ENCODE measurements at places on chromosomes 1 and 21. TPM values are rescaled to one million over a fixed set of nuclear protein-coding genes. Genes with fewer than 3 reads are reported as not detected.

GPR161 gene
- 1.6 TPM for total RNA-seq

GBP4 gene
- total RNA-seq, result 0.11 TPM

LRRC3 gene
- 0.04 TPM for total RNA-seq

LCE3A gene
- total RNA-seq, result not detected

FABP3 gene
- not detected for total RNA-seq

PIAS3 gene
- 17.7 TPM for total RNA-seq

KLF17 gene
- total RNA-seq, result not detected

HFM1 gene
- 3.3 TPM for total RNA-seq

USH2A gene
- not detected for total RNA-seq

NUDT4B gene
- total RNA-seq, result 2.8 TPM

IGSF21 gene
- not detected for total RNA-seq

TRAPPC10 gene
- 33.8 TPM for total RNA-seq

TATDN3 gene
- 28.2 TPM for total RNA-seq

ESPN gene
- total RNA-seq, result 1.2 TPM

SLAMF1 gene
- 0.22 TPM for total RNA-seq

LDLRAD1 gene
- total RNA-seq, result not detected

ARHGAP30 gene
- total RNA-seq, result 0.35 TPM

SWT1 gene
- 2.2 TPM for total RNA-seq

PRAMEF11 gene
- total RNA-seq, result not detected

HES2 gene
- 0.18 TPM for total RNA-seq

TCEA3 gene
- 0.55 TPM for total RNA-seq

TSPAN1 gene
- total RNA-seq, result 0.58 TPM

ATP1A2 gene
- 0.09 TPM for total RNA-seq

MIXL1 gene
- total RNA-seq, result not detected

RSBN1 gene
- 20.3 TPM for total RNA-seq

KNCN gene
- total RNA-seq, result not detected

SPRR2B gene
- total RNA-seq, result not detected

Measured in K562 (cell line).